Non-pigmented ciliary epithelial cell (primary cell): ENCODE measurements at places on chromosomes 6 and 20.

GRCh38 chr6:35603326-35604202 is 85.2 kb downstream of the FKBP5 start:
- no peak for DNase-seq

- DNase-seq: no peak
These were observed 43.1 kb downstream of the SUN5 start for GRCh38 chr20:32960849-32961731.

GRCh38 chr20:35893942-35894341 is 60.4 kb downstream of the SCAND1 start:
- no peak for DNase-seq

DNA sequence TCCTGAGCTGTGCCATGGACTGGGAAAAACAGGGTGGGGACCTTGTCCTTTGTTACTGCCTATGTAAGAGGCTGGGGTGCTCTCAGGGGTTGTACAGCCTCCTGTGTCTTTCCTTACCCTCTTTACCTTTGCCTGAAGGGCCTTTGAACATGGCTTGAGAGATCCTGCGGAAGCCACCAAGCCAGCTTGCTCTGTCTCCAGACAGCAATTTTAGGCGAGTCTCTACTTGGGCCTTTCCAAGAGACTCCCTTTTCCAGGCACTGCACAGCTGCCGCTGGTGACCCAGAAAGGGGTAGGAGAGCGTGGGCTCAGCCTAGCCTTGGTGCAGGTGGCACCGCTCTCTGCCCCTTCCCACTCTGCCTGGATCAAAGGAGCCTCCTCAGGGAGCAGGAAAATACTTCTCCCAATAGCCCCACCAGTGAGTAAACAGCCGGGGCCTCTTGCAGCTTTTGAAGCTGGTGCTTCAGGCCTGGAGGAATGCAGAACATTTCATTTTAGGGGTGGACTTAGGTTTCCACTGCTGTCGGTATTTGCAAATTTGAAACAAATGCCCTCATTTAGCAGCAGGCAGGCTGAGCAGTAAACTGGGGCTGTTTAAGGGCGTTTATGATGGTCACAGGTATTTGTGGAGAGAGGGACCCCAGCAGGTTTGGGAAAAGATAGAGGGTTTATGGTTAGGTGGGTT is 13.9 kb downstream of the PTK7 start:
- DNase-seq: no peak

DNA sequence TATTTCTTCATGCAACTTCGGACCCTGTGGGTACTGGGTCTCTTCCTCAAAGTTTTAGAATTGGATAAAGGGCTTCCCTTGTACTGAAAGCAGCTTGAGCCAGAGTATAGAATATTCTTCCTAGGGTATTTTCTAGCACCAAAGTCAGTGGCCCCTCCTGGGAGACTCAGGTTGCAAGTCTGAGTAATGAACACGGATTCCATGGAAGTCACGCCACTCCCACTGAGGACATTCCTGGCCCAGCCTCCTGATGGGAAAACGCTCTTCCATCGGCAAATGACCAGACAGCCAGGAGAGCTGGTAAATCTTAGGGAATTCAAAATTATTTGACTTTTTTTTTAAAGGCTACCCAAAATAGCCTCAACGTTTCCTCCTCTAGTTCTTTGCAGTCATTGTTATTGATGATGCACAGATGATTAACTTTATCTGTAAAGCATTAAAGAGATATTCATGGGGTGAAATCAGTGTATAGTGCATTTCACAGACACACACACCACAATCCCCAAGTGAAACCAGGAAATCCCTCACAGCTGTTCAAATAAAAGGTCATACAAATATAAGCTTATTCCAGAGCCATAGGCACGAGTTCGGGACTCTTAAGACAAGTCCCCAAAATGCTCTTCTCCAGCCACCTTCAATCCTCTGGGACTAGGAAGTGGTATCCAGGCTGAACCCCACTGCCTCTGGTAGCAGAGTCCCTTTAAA is 248.8 kb downstream of the SOD2 start:
- no peak for DNase-seq

GRCh38 chr6:138146544-138146943 is 15.2 kb upstream of the ARFGEF3 start:
- no peak for DNase-seq

- no peak for DNase-seq
These were observed 4.2 kb downstream of the RFX6 start for GRCh38 chr6:116881236-116881635.

- DNase-seq: no peak
These were observed 517.5 kb downstream of the RNF144B start for GRCh38 chr6:18904681-18905080.

- DNase-seq: no peak
These were observed 45.2 kb upstream of the NHSL1 start for GRCh38 chr6:138544501-138544900.

- no peak for DNase-seq
These were observed 144.0 kb downstream of the GJA1 start for GRCh38 chr6:121579478-121579877.

DNA sequence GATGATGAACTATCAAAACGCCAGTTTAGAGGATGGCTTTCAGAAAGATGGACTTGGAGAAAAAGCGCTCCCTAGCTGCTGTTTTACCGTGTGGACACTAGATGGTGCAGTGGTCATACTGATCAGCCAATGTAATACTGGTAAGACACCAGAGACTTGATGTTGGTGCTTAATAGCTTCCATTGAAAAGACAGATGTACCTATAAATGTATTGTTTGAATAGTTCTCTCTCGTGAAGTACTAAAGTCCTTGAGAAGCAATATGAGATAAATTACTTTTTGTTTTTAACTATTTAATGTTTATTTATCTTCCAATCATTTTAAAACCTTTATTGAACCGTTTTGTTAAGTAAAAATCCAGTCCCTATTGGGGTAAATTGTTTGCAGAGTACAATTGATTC is 63.9 kb upstream of the FUCA2 start:
- peak; percentile 59 for DNase-seq

GRCh38 chr6:38387461-38387860 is 252.3 kb downstream of the BTBD9 start:
- DNase-seq: no peak

GRCh38 chr20:8867038-8867740 is 201.7 kb upstream of the PLCB4 start:
- DNase-seq: no peak

DNA sequence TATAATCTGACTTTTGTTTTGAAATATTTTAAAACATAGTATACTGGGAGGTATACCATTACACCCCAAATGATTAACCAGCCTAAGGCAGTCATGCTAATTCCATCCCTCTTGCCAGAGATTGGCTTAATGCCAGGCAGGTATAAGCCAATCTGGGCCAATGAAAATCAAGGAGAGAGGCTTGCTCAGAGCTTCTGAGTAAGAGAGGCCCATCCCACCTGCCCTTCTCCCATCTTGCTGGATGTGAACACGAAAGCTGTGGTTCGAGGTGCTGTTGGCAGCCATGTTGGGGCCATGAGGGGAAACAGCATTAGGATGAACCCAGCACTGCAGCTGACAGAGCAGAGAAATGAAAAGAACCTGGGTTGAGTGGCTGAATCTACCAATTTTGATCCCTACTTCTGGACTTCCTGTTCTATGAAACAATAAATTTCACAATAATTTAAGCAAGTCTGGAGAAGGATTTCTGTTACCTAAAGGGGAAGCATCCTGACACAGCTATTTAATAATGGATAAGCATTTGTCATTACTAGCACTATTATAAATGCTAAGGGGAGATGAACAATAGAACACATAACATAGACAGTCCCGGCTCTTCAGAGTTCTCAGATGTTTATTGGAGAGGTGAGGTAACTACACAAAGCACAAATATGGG is 152.3 kb downstream of the CDC5L start:
- DNase-seq: no peak

- DNase-seq: no peak
These were observed 10.1 kb upstream of the SMIM13 start for GRCh38 chr6:11083491-11083890.

- no peak for DNase-seq
These were observed 205.2 kb upstream of the MOCS1 start for GRCh38 chr6:40139447-40139846.

DNA sequence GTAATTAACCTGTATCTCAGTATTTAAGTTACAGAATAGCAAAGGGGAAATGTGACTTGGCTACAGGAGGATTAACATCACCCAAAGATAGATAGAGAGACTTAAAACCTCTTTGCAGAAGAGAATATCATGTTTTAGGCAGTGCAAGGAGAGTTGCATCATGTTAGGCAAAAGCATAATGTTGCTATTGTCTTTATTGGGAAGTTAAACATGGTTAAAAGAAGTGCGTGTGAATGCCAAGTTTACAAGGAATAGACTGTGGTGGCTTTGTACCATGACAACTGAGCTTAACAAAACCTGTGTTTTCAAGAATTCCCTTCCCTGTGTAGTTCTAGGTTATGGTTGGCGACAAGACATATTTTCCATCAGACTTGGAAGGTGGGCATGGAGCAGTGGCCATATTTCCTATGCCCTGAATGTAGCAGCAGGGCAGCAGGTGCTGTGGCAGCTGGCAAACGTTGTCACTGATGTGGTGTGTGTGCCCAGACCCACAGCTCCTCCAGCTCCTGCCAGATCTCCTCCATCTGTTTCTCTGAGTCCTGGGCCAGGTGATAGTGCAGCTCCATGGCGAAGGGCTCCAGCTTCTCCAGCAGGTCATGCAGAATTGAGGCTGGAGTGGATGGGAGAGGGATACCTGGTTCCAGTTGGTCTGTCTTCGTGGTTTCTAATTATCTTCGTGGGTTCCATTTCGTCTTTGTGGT is 163.3 kb downstream of the QRSL1 start:
- DNase-seq: no peak

- no peak for DNase-seq
These were observed 351.7 kb downstream of the RIMS1 start for GRCh38 chr6:72238021-72238420.

- DNase-seq: no peak
These were observed 33.2 kb downstream of the BEND6 start for GRCh38 chr6:56988145-56988544.

GRCh38 chr6:132128424-132128823 is 177.3 kb upstream of the CCN2 start:
- no peak for DNase-seq

GRCh38 chr6:53192682-53193188 is 44.1 kb upstream of the GCM1 start:
- no peak for DNase-seq

- peak; percentile 83 for DNase-seq
These were observed at the start of the genes HSPA1A and HSPA1L for GRCh38 chr6:31815025-31815838. TSS of gene HSPA1A (plus strand) at chr6:31815543. CDS start at chr6:31815757, 214 bp downstream. TSS of gene HSPA1L (minus strand) at chr6:31815283. CDS start at chr6:31811972, 3,311 bp downstream.

DNA sequence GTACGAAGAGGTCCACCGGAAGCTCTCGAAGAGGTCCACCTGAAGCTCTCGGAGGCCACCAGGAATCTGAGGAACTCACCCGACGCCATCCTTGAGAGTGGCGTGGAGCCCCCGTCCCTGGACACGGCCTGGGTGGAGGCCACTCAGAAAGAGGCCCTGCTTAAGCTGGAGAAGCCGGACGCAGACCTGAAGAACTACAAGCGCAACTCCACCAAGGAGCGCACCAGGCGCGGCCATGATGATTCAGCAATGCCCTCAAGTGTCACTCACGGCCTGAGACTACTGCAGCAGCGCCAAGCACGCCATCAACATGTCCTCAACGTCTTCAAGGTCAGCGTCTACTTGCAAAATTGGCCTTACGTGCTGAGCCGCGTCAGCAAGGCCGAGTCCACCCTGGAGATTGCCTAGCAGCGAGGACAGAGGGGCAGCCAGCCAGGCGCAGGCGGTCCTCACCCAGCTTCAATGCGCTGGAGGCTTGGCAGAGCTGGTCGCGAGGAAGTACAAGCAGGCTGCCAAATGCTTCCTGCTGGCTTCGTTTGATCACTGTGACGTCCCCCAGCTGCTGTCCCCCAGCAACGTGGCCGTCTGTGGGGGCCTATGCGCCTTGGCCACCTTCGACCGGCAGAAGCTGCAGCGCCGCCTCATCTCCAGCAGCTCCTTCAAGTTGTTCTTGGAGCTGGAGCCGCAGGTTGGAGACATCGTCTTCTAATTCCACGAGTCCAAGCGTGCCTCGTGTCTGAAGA is 7.7 kb upstream of the GJA10 start:
- DNase-seq: no peak

DNA sequence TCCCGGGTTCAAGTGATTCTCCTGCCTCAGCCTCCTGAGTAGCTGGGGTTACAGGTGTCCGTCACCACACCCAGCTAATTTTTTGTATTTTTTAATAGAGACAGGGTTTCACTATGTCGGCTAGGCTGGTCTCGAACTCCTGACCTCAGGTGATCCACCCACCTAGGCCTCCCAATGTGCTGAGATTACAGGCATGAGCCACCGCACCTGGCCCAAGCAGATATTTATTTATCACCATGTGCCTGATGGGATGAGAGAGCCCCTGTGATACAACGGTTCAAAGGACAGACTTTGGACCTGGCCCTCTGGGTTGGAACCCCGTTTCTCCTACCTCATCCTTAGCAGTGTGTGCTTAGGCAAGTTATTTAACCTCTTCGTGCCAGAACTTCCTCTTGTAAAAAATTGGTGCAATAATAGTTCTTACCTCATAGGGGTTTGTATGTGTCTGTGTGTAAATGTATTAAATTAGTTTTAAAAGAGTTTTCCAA is 19.2 kb upstream of the STK38 start:
- no peak for DNase-seq

DNA sequence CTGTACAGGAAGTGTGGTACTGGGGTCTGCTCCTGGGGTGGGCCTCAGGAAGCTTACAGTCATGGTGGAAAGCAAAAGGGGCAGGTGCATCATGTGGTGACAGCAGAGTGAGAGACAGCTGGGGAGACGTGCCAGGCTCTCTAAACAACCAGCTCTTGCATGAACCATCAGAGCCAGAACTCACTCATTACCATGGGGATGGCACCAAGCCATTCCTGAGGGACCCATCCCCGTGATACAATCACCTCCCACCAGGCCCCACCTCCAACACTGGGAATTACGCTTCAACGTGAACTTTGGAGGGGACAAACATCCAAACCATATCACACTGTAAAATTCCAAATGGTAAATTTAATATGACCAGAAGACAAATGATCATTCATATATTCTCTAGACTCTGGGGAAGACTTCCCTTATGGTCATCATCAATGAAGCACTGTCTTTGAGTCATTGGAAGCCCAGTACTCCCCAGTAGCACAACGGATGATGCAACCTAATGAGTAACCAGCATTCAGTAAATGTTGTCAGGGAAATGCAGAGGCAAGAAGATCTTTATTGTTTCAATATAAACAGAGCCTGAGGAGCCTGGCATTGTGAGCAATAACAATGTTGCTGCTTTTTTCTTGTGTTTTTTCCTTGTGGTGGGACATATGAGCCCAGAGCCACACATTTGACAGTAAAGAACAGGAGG is 48.2 kb upstream of the RALY start:
- DNase-seq: peak; percentile 51

- no peak for DNase-seq
These were observed 9.1 kb upstream of the ADA start for GRCh38 chr20:44660581-44660980.
